ENCODE measurements at places on chromosomes 13 and 19.

GRCh38 chr13:78299832-78300623 is 303.3 kb downstream of the POU4F1 start:
- DNase-seq, result no peak

DNA sequence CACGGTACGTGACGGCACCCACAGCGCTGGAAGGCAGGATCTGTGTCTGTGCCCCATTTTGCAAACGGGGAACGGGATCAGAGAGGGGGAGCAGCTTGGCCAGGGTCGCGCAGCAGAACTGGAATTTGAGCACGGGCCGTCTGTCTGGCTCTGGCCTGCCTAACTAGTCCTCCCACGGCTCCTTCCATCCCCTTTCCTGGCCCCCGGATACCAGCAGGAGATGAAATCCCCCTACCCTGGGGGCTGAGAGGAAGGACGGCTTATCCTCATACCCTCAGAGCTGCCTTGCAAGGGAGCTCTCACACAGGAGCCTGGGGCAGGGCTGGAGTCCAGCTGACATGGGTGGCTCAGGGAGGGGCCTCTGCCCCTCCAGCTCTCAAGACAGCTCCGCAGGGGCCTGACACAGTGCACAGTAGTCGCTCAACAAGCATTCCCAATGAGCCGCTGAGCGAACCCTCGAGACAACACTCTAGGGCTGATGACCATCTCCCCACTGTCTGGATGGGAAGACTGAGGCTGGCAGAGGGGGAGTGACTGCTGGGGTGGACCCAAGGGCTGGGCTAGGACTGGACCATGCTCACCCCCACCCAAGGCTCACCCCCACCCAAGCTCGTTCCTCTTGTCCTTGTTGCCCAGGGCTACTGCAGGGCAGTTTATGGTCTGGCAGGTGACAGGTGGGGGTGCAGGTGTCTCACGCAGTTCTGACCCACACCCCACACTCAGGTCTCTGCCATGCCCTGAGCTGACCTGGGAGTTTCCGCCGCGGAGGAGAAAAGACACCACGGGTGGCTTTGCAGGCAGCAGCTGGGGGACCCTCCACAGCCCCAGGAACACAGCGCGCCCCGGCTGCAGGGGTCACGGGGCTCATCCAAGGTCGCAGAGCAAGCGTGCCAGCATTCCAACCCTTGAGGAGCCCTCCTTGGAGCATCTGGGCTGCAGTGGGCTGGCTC is 4.0 kb downstream of the ZBTB7A start:
- DNase-seq, result no peak

GRCh38 chr19:37920591-37921450 is 13.8 kb downstream of the SIPA1L3 start:
- DNase-seq, result no peak

GRCh38 chr13:28410096-28410495 is 84.8 kb downstream of the FLT1 start:
- no peak for DNase-seq

DNA sequence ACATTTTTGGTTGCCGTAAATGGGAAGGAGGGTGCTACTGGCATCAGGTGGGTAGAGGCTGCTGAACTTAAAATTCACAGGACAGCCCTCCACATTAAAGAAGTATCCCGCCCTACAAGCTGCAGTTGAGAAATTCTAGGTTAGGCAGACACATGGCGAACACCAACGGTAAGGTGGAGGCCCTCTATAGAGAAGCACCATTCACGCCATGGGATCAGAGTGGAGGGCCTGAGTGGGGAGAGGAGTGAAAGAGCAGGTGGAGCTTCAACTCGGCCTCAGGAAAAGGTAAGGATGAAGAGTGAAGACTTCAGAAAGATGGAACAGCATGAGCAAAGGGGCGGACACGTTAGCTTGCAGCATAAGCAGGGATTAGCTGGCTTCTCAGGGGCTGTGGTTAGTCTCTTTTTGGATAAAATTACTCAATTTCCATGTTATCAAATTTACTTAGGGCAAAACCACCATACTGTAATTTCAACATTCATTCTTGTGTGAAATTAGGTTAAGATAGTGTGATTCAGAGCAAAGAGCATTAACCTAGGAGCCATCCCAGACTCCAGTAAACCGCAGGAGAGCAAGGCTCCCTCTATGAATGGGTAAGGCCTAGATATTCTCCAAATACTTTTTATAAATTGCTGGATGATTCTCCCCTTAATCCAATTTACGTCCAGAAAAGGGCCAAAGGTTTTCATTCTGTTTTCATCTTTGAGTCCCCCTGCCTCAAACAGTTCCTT is 1.2 kb downstream of the EEF1AKMT1 start:
- DNase-seq, result no peak

- DNase-seq, result peak; percentile 89
Measured at GRCh38 chr13:59391696-59392095, 772.0 kb downstream of the DIAPH3 start.
